ENCODE measurements at places on chromosomes 1 and 21.

- DNase-seq: peak; percentile 62
Measured at GRCh38 chr1:60126723-60127122, 53.2 kb upstream of the C1orf87 start.

DNA sequence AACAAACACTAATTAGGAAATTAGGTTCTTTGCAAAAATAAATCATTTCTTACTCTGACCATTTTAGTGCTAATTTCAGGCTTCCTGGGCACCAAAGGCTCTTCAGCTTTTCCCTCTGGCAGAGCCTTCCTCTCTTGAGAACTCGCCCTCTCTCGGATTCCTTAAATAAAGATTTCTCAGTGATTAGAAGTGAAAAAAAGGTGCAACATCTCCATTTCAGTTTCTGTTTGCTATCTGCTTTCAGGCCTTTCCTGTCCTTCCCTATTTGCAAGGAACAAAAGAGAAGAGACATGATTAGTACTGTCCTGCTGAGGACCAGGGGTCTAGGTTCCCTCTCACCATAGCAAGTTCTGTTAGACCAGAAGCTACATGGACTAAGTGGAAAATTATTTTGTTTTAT is 27.8 kb upstream of the CACYBP start:
- no peak for DNase-seq

GRCh38 chr1:48735796-48736195 is 40.9 kb downstream of the BEND5 start:
- no peak for DNase-seq

- no peak for DNase-seq
Measured at GRCh38 chr1:209751627-209752231, 4.1 kb upstream of the TRAF3IP3 start.

- peak; percentile 67 for DNase-seq
Measured at GRCh38 chr1:192439373-192440025, 122.7 kb downstream of the RGS21 start.
